ENCODE measurements at places on chromosomes 12 and 14.

GRCh38 chr14:68571114-68571591, 221.7 kb downstream of the ZFP36L1 start:
- DNase-seq, result no peak

- no peak for DNase-seq
Observed at GRCh38 chr12:46214668-46215436, 54.0 kb downstream of the SLC38A1 start.

DNA sequence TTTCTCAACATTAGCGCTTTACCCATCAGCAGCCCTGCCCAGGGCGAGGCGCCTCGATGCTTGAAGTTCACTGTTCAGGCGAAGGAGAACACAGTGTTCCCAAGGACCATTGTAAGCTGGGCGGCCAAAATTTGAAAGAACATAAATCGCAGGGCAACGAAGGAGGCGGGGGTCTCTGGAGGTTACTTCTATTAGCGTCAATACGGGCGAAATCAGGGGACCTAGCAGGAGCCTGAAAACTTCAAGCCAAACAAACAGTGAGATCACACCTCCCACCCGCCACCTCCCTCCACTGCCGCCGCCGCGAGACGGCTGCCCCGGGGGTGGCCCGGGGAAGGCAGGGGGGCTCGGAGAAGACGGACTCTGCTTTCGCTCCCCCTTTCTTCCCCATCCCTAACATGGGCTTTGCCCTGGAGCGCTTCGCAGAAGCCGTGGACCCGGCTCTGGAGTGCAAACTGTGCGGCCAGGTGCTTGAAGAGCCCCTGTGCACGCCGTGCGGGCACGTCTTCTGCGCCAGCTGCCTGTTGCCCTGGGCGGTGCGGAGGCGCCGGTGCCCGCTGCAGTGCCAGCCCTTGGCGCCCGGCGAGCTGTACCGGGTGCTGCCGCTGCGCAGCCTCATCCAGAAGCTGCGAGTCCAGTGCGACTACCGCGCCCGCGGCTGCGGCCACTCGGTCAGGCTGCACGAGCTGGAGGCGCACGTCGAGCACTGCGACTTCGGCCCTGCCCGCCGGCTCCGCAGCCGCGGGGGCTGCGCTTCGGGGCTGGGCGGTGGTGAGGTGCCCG, at the start of gene PDZRN4:
PDZRN4 (plus strand) TSS at position 263 of the 783 bp plus-strand sequence.
- DNase-seq, result peak; percentile 29

- DNase-seq, result no peak
Observed at GRCh38 chr14:95918466-95918865, 41.8 kb downstream of the TUNAR start.

DNA sequence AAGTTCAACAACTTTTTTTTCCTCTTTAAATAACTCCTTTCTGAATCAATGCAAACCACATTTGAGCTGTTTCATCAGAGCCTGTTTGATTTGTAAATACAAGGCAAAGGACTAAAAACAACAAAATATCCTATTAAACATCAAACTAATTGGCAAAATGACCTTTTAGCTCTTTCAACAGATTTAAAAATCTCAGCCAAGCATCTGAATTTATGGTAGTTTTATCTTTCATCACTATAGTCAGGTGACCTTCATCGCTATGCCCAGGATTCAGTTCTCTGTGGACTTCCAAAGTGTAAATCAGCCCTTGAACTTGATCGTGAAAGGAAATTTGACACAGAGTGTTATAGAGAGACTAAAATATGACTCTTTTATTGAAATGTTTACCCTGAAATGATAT, 1554.5 kb upstream of the FLRT2 start:
- DNase-seq, result no peak

DNA sequence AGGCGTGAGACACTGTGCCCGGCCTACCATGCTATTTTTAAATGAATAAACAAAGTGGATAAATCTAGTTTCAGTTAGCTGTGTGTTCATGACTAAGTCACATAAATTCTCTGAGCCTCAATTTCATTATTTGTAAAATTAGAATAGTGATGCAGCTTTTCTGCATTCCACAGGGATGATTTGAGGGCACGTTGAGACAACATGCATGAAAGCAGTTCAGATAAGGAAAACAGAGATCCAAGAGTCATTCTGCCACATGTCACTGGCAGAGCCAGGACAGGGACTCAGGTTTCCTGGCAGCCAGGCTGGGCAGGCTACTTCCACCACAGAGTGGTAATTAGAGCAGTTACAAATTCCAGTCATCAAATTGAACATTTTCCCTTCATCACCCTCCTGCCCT, 2.9 kb upstream of the PPP4R4 start:
- no peak for DNase-seq

GRCh38 chr12:105740970-105741725, 397.6 kb downstream of the NUAK1 start:
- no peak for DNase-seq

DNA sequence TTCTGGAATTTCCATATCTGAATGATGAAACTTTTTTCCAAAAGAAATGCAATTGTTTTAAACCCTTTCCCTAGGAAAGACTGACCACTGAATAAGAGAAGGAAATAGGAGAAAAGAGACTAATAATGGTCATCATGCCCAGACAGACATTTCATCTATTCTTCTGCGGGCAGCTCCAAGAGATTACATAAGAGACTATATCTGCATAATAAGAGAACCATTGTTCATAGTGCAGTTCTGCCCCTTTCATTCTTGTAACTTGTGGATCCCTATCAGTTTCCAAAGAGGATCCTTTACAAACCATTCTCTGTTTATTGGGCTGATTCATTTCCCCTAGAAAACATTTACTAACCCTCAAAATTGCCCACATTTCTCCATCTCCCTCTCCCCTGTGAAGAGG, 197.8 kb downstream of the FSCB start:
- no peak for DNase-seq

GRCh38 chr14:38197784-38198335, 9.8 kb upstream of the SSTR1 start:
- no peak for DNase-seq

- no peak for DNase-seq
Observed at GRCh38 chr12:95571369-95571768, 20.1 kb upstream of the USP44 start.

DNA sequence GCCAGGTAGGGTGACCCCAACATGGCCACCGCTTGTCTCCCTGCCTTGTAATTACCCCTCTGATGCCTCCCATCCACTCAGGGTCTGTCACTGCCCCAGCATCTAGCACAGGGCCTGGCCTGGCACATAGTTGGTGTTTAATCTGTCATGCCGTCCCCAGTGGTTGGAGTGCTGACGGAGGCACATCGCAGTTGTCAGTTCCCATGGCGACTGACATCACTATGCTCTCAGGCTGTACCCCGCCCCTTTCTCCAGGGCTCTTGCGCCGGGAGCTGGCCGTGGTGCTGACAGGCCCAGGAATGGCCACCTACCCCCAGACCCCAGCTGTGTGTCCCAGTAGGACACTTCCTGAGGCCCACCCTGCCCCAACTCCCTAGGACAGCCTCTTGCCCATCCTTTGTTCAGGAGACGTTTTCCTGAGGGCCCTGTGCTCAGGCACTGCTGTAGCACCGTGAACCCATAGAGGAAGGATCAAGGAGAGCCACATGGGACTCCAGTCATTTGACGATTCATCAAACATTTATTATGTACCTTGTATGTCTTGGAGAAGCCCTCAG, 23.0 kb downstream of the FAM222A start:
- DNase-seq, result peak; percentile 91

DNA sequence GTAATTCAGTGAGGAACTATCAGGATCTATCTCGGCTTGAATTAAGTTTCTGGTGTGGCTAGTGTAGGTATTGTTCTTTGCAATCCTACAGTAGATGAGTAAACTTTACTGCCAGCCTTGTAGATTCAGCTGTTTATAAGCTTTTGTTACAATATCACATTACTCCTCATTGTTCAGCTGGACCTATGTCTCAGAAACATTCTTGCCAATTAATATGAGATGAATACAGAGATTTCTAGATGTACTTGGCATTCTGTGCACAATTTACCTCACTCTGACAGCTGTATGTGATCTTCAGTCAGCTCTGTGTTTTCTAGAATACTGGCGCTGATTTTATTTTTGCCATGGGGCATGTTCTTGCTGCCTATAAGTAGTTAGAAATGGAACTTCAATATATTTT, 55.7 kb downstream of the METTL25 start:
- no peak for DNase-seq

- DNase-seq, result no peak
Observed at GRCh38 chr14:70842851-70843462, 33.6 kb upstream of the MAP3K9 start.

DNA sequence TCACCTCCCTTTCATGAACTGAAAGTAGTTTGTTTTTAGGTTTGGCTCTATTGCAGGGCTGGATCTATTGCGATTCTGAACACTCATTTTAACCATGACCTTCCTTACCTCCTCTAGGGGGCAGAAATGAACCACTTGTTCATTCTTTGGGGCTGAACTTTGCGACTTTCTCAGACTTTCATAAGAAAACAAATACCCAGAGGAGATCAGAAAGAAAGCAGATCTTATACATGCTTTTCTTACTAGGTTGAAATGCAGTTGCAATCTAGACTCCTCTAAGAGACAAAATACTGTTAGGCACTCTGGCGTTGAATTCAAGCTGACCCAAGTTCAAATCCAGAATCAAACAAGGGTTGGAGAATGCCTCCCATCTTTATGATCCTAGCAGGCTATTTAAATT, 32.6 kb upstream of the PLEKHG3 start:
- no peak for DNase-seq

DNA sequence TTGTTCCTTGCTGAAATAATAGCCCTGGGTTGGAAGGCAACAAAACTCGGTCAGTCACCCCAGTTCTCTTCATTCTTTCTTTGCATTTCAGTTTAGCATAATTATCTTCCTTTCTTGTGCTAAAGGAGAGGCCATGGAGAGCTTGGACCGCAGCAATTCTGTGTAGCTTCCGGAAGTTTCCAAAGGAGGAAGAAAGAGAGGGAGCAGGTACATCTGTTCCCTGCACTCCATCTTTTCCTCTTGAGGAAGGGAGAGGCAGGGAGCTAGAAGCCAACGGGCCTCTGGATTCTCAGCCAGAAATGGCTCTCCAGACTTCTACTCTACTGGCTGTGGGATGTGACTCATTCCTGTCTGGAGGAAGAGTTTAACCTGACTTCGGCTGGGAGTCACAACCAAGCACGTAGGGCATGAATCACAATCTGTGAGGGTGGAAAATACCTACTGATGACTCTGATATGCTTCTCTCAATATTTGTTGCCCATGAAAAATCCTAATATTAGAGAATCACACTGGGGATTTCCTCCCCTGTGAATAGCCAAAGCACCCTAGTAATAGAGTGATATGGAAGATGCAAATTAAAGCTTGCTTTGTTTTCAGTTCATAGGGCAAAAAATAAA, 17.0 kb downstream of the ANO6 start:
- peak; percentile 76 for DNase-seq

DNA sequence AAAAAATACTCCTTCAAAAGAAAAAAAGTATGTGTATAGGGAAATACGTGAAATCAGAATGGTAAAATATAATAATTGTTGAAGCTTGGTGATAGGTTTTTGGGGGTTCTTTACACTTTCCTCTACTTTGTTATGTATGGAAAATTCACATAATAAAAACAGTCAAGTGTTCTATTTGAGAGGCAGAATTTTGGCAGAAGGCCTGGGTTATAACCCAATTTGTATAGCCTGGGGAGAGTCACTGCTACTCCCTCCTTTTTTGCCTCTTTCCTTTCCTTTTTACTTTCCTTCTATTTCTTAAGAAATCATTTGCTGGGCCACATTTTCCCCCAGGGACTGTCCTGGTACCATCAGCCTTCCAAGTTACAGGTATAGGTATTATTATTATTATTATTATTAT, 105.7 kb downstream of the CRADD start:
- DNase-seq, result no peak

GRCh38 chr14:96598332-96598928, 96.2 kb downstream of the PAPOLA start:
- no peak for DNase-seq

DNA sequence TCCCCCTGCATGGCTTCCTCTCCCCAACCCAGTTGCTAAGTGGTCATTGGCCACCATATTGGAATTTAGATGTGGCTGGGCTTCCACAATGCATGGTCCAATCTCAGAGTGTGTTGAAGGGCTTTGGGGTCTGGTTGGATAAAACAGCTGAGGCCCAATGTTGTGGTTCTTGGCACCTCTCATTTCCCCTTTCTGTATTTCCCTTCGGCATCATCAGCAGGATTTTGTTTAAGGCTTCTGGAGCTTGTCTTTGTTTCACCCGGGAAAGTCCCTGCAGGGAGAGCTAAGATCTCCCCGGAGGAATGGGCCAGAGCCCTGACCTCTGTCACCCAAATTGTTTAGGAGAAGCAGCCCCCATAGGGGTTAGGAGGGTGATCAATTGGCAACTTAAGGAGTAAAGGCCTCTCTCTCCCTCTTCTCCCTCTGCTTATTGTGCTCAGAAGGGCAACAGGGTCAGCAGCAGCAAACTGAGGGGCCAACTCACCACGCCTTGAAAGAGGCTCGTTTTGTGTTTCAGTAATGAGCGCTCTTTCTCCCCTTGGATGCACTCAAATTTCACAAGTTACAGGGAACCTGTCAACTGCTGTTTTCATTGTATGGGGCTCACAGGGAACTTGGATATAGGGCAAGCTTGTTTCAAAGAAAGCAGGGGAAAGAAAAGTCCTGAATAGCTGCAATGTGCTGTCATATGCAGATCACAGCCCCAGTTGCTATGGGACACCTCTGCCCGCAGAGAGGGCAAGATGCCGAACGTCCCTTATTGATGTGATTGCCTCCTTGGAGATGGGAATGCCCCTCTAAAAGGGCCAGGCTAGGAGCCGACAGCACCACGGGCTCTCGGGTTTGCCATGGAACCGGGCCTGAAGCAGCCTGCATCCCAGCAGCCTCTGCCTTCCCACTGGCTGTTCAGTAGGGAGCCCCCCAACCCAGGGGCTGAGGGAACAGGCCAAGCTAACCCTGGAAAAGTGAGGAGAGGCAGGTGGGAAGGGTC, 223.7 kb downstream of the ZFP36L1 start:
- no peak for DNase-seq

DNA sequence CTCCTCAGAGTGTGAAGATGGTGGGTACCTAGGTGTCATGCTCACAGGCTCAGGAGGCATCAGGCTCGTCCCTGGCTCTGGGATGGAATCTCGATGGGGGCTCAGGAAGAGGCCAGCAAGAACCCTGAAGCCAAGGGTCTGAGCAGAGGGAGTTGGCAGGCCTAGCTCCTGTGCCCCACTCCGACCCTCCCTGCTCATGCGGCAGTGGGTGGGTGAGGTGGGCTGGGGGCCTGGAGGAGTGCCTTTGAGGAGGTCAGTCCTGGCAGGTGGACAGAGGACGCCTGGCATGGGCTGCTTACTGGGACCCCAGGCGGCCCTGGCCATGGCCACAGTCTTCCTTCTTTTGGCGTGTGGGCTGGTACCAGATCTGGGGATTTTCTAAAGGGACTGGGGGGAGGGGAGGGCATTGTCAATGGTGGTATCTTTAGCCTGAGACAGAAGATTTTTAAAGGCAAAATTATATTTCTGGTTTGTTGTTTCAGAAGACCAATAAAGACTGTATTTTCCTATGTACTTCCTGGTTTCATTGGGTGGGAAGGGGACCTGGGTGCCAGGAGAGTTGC, 16.0 kb downstream of the LRTM2 start:
- no peak for DNase-seq
